C1 segment of cervical spinal cord (tissue), 14 donors: ENCODE measurements at places on chromosomes 4 and X.

DNA sequence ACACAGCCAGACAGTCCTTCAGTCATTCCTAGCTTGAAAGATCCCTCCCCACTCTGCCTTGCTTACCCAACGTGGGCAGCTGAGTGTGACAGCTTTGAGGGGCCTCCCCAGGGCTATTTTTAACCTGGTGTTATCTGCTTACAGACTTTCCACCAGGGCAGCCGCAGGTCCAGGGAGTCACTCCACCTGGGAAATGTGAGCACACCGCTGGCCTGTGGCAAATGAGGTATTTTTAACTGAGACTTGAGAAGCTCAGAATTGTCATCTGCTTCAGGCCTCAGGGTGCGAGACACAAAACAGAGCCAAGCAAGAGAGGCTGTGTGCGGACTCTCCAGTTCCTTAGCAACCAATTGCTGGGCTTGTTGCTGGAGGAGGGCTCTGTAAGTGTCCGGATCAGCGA is 13.0 kb downstream of the CORIN start:
- DNase-seq, result no peak

GRCh38 chrX:118189000-118189399 is 72.4 kb upstream of the KLHL13 start:
- no peak for DNase-seq

DNA sequence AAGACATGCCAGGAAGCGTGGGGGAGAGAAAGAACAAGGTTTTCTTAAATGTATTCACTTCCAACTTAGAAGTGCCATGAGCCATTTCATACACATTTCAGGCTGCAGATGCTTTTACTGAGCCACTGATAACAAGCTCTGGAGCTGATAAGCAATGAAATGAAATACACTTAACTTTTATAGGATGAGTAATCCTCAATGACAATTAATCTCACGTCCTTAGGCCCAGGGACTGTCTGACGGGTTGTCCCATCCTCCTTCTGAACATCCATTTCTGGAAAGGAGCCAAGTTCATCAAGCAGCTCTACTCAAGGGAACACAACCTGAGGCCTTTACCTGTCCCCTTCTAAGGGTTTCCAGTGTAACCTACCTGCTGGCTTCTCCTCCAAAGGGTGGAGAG is 121.2 kb downstream of the PARM1 start:
- DNase-seq, result no peak

DNA sequence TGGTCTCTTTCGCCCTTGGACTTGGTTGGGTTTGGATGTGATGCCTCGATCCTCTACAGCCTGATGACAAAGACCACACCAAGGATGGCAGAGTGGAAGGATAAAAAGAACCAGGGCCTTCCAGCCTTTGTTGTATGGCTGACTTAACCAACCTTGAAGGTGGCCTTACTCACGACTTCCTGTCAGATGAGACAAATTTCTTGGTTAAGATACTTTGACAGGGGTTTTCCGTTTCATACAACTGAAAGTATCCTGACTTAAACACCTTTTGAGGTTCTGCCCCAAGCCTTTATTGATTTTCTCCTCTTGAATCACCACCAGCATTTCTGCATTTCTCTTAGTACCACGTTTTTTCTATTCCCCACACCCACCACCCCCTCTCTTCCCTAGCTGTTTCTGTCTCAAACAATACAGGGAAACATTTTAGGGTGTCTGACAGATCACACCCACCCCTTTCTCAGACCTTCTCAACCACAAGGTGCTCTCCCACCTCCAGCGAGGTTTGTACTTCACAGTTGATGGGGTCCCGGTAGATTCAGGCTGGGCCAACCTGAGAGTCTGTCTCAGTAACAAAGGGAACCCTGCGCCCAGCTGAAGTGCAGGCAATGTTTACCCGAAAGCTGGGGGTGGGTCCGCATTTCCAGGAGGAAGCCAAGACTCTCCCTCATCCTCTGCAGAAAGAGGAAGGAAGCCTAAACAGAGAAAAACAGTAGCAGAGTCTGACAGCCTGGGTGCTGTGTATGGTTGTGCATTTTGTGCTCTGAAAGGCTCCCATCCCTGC is 5.0 kb upstream of the TSPAN5 start:
- no peak for DNase-seq

DNA sequence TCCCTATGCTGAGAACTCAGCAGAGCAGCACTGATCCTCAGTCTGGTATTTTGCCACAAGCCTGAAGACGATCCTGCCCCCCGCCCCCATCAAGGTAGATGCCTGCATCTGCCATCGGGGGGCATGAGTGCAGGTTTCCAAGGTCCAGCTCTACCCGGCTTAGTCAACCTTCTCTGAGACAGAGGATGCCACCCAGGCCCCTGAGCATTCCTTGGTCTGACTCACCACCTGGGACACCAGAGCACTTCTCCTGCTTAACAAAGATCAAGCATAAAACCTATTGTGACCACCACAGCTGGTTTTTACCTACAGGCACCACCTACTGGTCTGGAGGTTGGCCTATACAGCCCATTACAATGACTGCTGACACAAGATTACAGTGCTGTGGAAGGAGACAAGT is 1168.1 kb downstream of the PCDH19 start:
- no peak for DNase-seq

GRCh38 chr4:4306920-4307319 is 16.9 kb downstream of the ZBTB49 start:
- no peak for DNase-seq

DNA sequence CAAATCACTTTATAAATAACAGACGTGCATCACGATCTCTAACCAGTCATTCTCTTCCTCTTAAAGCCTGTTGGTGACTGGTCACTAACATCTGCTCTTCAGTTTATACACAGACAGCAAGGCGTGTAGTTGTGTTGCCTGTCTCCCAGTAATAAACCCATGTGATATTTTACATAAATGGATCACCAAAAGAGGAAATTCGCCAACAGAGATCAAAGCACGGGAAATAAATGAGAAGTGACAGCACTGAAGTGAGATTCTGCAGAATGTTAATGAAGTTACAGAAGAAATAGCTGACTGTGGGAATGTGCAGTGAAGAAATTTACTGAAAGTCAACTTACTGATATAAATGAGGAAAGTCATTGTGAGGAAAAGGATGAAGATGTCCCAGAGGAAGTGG is 47.0 kb downstream of the AFF1 start:
- DNase-seq, result no peak

DNA sequence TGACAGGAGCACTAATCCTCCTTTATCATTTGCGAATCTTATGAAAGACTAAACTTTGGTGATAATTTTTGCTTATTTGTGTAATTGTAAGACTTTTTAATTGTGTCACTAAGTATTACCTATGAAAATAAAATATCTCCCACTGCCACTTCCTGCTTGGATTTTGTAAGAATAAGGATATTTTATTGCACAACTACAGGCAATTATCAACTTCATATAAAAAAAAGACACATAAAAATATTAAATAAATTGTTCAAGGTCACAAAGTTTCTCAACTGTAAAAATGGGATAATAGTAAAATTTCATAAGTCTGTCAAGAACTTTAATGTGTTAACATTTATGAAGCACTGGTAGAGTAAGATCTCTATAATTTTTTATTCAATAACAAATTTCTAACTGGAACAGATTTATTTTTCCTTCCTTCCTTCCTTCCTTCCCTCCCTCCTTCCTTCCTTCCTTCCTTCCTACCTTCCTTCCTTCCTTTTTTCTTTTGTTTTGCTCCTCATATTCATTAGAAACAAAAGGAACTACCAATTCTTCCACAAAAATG is 527.6 kb upstream of the FAM47C start:
- no peak for DNase-seq

GRCh38 chr4:142355421-142355930 is 490.6 kb downstream of the INPP4B start:
- DNase-seq, result no peak

- no peak for DNase-seq
These were observed 5.3 kb upstream of the CXorf38 start for GRCh38 chrX:40652664-40653063.

- DNase-seq, result no peak
These were observed 1313.7 kb upstream of the PABPC4L start for GRCh38 chr4:135515295-135515694.

DNA sequence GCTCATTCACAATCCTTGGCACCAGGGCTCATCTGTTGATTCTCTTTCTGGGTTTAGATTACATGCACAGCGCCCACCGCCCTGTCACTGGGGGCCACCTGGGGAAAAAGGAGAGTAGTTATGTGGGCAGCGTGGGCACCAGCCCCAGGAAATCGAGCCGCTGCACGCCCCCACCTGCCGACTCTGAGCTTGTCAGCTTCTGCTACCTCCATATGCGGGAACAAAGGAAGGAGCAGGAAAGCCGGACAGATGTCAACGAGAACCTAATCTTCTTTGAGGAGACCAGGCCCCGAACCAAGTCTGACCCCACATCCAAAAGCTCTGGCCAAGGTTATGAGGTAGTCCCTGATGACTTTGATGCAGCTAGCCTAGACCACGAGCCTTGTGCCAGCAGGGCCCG is 31.0 kb upstream of the PRPS1 start:
- no peak for DNase-seq

DNA sequence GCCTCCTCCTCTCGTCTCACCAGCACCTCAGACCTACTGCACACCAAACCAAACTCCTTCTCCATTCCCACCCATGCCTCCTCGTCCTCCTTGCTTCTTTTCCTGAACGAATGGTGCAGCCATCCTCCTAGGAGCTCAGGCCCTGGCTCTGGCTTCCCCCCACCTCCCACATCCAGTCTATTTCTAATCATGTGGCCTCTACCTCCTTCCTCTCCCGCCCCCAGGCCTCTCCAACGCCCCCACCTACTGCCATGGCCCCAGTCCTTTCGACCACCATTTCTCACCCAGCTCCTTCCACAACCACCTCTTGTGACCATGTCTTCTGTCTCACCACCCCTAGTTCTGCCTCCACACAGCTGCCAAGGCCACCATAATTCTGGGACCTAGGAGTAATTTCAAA is 127.1 kb downstream of the PJA1 start:
- DNase-seq, result no peak

- peak; percentile 57 for DNase-seq
These were observed 5.7 kb downstream of the SH3BP2 start for GRCh38 chr4:2798399-2799223.

DNA sequence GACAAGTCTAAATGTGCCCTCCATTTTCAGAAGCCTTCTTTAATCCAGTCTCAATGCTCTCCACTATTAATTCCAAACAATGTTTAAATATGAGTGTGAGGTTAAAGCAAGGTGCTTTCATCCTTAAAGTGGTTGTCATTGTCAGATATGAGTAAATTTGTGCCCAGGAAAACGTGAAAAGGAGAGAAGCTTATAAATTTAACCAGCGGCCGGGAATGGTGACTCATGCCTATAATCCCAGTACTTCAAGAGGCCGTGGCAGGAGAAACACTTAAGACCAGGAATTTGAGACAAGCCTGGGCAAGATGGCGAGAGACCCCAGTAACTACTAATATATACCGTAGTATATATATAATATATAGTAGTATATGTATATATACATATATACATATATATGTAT is 270.0 kb downstream of the ARHGAP24 start:
- DNase-seq, result no peak

- no peak for DNase-seq
These were observed 21.2 kb downstream of the LRP2BP start for GRCh38 chr4:185374573-185374972.

DNA sequence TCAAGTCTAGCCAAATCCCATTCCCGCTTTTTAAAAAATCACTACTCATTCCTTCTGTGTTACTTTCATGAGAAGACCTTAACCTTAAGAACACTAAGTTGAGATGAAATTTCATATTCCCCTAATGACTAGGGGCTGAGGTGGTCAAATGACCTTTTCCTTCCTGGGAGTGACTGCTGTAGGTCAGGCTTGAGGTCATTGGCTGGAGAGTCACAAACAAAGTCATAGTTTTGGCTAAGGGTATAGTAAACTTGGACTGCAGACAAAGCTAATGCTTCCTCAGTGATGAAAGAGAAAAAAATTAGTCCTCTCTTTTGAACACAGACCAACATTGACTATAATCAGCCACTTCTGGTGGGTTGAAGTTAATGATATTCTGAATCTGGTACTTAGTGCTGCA is 16.0 kb upstream of the FGF2 start:
- DNase-seq, result no peak

DNA sequence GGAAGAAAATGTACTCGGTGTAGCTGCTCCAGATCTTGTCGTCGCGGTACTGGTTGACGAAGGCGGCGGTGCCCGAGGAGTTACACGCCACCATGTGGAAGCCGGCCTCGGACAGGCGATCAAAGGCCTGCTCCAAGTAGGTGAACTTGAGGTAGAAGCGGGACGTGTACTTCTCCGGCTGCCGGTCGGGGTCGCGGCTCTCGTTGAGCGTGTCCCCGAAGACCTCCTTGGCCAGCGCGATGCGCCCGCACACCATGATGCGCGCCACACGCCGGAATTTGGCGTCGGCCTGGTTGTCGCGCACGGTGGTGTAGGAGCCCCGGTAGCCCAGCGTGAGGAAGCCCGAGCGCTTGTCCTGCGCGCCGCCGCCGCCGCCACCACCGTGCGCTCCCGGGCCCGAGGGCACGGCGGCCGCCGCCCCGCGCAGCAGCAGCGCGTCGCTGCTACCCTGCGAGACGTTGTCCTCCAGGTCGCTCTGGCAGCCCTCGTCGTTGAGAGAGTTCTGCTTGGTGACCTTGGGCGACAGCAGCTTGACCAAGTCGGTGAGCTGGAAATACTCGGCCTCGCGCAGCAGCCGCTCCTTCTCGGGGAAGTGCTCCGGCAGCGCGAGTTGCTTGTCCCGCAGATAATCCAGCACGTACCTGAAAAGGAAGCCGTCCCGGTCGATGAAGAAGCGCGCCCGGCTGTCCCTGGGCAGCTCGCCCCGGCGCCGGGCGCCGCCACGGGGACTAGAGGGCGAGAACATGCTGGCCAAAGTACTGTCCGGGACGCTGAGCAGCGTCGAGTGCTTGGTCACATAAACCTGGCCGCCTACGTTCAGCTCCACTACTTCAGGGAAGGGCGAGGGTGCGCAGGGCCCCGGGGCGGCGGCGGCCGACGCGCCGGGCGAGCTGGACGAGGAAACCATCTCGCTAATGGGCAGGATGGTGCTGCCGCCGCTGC is 775 bp downstream of the KCTD8 start:
- peak; percentile 74 for DNase-seq
